Kidney (tissue), 22 donors: ENCODE measurements at places on chromosomes 5 and 9. TPM values are rescaled to one million over a fixed set of nuclear protein-coding genes. Genes with fewer than 3 reads are reported as not detected.

Gene C9orf153
- total RNA-seq: not detected

Gene HAPLN1
- total RNA-seq: 0.19 TPM

Gene PCDH12
- total RNA-seq: 14.1 TPM

Gene SLC6A3
- total RNA-seq: 0.54 TPM

Gene HMCN2
- 8.6 TPM for total RNA-seq

Gene PCA3
- total RNA-seq: not detected

Gene HAVCR1
- 114 TPM for total RNA-seq
